CD4-positive, alpha-beta T cell treated with Interleukin-17A for 1 hour (primary cell): ENCODE measurements at places on chromosomes 1 and 21.

DNA sequence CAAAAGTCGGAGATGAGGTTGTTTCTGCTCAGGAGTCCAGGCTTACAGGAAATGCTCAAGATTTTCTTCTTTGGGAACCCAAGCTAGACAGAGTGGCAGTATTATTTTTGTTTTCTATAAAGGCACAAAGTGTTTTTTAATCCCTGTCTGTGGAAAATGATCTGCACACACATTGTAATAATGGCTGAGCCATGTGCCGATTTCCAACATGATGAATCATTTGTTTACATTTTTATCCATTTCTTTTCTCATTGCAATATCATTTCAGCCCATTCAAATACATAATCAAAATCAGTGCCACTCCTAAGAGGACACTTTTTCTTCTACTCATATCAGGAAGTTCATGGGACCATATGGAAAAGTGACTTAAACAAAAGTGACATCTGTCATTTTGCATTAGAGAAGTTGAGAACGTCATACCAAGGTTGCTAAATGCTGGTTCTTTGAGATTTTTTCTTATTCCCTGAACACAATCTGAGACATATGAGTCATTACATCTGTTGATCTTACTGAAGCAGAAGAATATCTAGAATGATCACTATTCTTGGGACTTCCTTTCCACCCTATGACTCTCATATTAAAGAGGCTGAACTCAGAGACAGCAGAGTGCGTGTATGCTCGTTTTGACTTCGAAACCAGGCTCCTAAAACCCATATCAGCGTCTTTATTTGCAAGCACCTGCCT is 44.9 kb downstream of the ACTA1 start:
- DNase-seq = no peak

DNA sequence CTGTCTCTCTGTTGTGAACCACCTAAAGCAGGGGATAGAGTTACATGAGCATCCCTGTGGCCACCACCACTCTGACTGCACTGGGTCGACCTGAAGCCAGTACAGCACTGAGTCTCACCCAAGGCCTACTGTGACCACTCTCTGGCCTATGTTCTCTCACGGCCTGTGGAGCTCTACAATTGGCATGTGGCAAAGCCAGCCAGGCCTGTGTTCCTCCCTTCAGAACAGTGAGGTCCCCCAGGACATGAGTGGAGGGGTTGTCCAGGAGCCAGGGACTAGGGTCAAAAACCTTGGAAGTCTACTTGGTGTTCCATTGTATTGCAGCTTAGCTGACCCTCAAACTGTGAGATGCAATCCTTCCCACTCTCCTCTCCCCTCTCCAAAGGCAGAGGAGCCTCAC is 42.7 kb upstream of the FMO3 start:
- no peak for DNase-seq

GRCh38 chr1:51871351-51871975 is 7.1 kb downstream of the NRDC start:
- no peak for DNase-seq

- no peak for DNase-seq
Measured at GRCh38 chr1:8448911-8449661, 131.2 kb downstream of the SLC45A1 start.

GRCh38 chr21:41876396-41876795 is 2.7 kb downstream of the PRDM15 start:
- no peak for DNase-seq

GRCh38 chr21:25639551-25640201 is 618 bp downstream of the JAM2 start:
- peak; percentile 46 for DNase-seq

- no peak for DNase-seq
Measured at GRCh38 chr1:235473806-235474205, 30.4 kb downstream of the B3GALNT2 start.

DNA sequence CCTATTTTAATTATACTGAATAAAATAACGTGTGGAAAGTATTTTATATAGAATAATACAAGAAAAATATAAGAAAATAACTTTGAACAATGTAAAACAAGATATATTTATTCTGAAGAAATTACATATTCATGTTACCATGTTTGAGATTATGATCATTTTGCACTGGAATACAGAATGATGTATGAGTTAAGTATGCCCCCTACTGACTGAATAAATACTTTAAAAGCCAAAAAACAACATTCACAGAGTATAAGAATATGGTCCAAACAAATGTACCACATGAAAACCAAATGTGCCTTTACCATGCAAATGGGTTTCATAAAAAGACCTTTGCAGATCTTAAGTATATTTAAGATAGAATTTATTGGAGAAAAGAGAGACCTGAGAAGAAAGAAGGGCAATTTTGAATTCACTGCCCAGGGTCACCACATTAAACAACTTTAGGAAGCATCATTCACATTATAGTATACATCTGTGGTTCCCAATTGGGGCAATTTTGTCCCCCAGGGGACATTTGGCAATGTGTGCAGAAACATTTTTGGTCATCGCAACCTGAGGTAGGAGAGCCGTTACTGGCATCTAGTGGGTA is 136.6 kb upstream of the GFI1 start:
- DNase-seq = peak; percentile 44

DNA sequence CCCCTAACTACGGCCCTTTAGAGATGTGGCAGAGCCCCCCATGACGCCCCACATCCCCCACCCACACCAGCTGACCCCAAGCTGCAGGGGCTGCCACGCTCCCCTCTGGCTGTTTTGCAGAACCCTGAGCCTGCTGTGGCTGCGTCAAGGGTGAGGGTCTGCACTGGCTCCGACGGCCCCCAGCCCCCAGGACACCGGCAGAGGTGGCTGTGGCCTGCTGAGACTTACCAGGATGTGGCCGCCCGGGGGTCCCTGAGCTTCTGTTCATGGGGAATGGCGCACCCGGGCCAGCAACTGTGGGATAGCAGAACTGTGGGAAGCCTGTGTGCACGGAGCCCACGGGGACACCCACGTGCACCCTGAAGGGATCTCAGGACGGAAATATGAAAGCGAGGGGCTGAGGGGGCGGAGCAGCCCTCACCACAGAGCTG is 12.8 kb upstream of the RNF223 start:
- no peak for DNase-seq

DNA sequence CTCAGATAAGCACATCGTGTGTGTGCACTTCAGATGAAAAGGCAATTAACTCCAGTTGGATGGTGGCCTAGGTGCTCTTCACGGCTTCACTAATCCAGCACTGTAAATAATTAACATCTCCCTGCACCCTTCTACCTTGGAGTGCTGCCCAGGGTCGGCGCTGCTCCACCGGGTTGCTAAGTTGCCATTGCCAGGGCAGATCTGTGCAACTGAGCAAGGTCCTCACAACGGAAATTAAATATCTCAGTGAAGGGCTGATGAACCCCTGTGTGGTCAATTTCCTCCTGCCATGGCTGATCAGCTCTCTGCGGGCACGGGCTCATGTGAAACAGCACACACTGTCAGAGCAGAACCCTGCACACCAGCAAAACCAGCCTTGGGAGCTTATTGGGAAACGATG is 63.2 kb downstream of the SYDE2 start:
- no peak for DNase-seq

DNA sequence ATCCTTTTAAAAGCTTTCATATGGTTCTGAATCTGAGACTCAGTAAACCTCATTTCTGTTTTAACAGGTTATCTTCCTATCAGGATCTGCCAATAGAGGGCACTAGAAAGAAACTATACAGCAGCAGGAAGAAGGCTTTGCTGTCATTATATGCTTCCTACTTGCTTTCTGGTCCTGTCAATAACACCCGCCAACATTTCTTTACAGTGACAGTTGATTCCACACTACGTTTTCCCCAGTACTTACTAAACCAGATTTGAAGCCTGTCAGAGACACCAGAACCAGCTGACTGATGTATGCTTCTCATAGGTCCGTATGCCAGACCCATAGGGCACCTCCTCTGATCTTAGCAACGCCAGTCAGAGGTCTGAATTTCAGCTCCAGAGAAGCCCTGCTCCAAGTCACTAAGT is 341.0 kb upstream of the NEGR1 start:
- peak; percentile 1 for DNase-seq

- DNase-seq = no peak
Measured at GRCh38 chr1:43653893-43654292, 3.9 kb downstream of the KDM4A start.

DNA sequence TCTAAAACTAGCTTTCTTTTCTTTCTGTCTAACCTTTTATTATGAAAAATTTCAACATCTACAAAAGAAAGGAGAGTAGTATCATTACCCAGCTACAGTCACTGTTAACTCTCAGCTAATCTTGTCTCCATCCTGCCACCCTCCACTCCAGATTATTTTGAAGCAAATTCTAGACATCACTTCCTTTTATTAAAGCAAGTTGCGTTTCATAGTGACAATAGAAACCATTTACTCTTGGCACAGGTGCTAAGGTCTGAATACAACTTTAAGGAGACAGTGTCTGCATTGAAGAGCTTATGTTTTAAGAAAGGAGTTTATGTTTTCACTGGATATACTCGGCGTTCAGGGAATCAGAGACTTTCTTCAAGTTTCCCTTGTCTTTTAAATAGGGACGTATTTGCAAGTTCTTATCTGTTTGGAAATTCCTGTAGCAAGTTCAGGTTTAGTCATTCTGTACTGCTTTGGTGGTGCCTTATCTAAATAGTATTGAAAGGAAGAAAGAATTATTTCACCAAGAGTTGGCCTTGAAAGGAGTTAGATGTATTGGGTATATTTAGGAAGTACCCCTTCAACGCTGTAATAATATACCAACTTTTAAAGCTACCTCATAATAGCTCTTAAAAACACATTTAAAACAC is 42.7 kb downstream of the ITSN1 start:
- DNase-seq = no peak

GRCh38 chr1:107590900-107591622 is 373.9 kb downstream of the VAV3 start:
- DNase-seq = no peak
